Pericardium fibroblast (primary cell): ENCODE measurements at places on chromosomes 5 and 9. TPM values are rescaled to one million over a fixed set of nuclear protein-coding genes. Genes with fewer than 3 reads are reported as not detected.

The CYSRT1 gene
- total RNA-seq = 0.17 TPM in 1 of 2 replicates, not detected in the other

The ADGRD2 gene
- total RNA-seq = not detected in 2 replicates

The NDUFB6 gene
- total RNA-seq = 38.2 and 47.8 TPM in 2 replicates

The SLC46A2 gene
- not detected in 2 replicates for total RNA-seq
